NCI-H187 (cell line): ENCODE measurements at places on chromosomes 7 and 10.

- DNase-seq: no peak
Observed at GRCh38 chr7:97844036-97844435, 28.2 kb downstream of the ASNS start.

GRCh38 chr7:36001546-36001945, 151.5 kb upstream of the EEPD1 start:
- no peak for DNase-seq

DNA sequence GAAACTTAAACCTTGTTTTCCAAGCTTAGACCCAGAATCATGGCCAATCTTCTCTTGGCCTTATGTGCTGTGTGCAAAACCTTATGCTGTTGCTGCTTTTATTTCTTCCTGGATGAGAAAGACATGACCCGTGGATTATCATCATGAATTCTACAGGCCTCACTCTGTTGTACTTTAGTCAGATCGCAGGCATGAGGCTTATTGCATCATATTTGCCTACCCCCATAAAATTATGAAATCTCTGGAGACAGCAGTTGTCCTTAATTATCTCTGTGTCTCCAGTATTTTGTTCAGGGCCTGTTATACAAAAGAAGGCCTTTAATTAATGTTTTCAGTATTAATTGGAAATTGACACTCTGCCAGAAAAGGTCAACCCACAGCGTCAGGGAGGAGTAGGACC, 71.6 kb downstream of the PLCE1 start:
- no peak for DNase-seq

GRCh38 chr7:83655951-83656556, 7.1 kb upstream of the SEMA3E start:
- DNase-seq: no peak

GRCh38 chr7:2978408-2978807, 65.3 kb downstream of the CARD11 start:
- no peak for DNase-seq

DNA sequence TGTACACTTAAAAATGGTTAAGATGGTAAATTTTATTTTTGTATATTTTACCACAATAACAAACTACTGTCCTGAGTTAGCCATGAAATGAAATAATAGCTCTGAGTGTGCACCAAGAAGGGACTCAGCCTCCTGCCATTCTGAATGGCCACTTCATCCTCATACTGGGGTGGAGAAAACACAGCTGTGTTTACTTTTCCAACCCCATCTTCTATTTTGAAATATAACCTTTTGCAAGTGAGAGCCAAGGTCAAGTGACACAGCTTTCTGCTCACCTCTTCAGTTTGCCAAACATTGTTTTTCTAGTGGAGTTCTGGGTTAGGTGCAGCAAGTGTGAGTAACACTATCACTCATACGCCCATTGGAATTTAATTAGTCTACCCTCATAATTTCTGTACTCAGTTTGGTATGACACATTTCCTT, 107.4 kb upstream of the GLCCI1 start:
- peak; percentile 71 for DNase-seq

DNA sequence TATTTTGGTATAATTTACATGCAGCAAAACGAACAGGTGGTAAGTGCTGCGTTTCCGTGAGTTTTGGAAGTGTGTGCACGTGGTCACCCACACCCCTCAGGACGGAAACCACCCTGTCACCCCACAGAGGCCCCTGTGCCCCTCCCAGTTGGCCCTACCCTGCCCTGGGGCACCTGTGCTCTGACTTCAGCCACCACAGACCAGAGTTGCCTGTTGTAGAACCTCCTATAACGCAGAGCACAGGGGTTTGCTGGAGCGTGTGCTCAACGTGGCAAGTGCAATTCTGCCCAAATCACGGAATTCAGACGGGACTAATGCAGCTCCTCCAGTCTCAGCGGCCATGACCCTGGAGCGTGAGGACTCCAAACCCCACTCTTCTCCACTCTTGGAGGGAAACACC, 9.6 kb upstream of the CFAP46 start:
- no peak for DNase-seq

GRCh38 chr7:89335490-89335889, 540.0 kb upstream of the TEX47 start:
- no peak for DNase-seq

DNA sequence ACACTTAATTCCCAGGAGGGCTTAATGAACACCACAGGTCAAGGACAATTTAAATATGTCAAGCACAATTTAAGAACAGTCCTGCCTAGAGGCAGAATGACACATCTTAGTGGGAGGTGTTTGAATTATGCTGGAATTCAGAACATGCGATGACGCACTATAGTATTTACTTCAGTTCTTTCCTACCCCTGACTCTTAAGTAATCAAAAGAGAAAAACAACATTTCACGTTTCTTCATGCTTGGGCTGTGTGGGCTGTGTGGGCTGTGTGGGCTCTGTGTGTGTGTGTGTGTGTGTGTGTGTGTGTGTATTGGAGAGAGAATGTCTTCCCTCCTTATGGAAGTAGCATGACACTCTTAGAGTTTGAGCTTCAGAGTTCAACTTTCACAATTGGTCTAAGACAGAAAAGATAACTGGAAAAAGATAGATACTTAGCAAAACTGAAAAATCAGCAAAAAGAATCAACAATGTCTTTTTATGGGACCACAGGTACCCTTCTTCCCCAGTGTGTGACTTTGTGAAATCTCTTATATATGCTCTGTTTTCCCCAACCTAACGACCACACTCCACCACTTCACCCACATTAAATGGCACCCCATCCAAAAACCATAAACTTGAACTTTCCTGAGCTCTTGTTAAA, 33.7 kb upstream of the CABCOCO1 start:
- no peak for DNase-seq

- DNase-seq: no peak
Observed at GRCh38 chr7:38507384-38507783, 123.8 kb downstream of the AMPH start.

- DNase-seq: no peak
Observed at GRCh38 chr10:70258216-70258615, 25.0 kb upstream of the PPA1 start.

- no peak for DNase-seq
Observed at GRCh38 chr10:114181971-114182370, 2.8 kb downstream of the TDRD1 start.

GRCh38 chr7:86282014-86282682, 361.6 kb upstream of the GRM3 start:
- DNase-seq: no peak

DNA sequence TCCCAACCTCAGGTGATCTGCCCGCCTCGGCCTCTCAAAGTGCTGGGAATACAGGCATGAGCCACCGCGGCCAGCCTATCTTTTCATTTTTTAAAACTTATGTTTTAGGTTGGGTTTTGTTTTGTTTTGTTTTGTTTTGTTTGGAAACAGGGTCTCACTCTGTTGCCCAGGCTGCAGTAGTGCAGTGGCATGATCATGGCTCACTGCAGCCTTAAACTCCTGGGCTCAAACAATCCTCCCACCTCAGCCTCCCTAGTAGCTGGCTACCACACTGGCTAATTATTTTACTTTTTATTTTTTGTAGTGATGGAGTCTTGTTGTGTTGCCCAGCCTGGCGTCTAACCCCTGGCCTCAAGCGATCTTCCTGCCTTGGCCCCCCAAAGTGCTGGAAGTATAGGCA, 19.4 kb upstream of the AGFG2 start:
- DNase-seq: no peak

GRCh38 chr10:102777711-102778453, 34.1 kb downstream of the WBP1L start:
- no peak for DNase-seq

- no peak for DNase-seq
Observed at GRCh38 chr7:333393-333764, 43.4 kb downstream of the FOXL3 start.

- DNase-seq: no peak
Observed at GRCh38 chr10:132705173-132705572, 80.8 kb downstream of the NKX6-2 start.

GRCh38 chr10:124100124-124100523, 6.7 kb upstream of the CHST15 start:
- DNase-seq: no peak

- DNase-seq: no peak
Observed at GRCh38 chr10:46523119-46523961, 33.1 kb downstream of the GPRIN2 start.

GRCh38 chr10:119284679-119285096, 77.3 kb downstream of the GRK5 start:
- DNase-seq: no peak

DNA sequence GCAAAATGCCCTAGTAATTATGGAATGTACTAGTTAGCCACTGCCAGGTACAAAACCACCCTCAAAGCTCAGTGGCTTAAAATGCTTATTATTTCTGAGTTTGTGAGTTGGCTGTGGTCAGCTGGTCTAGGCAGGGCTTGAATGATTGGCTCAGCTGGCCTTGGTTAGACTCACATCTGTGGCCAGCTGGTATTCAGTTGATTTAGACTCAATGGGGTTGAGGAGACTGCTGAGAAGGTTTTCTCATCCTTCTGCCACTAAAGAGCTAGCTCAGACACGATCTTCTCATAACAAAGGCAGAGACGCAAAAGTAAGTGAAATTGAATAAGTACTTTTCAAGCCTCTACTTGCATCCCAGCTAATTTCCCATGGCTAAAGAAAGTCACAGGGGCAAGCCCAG, 57.1 kb upstream of the CYP2C18 start:
- no peak for DNase-seq

- DNase-seq: no peak
Observed at GRCh38 chr10:91022390-91022789, 101.5 kb upstream of the ANKRD1 start.

- no peak for DNase-seq
Observed at GRCh38 chr10:15448598-15448997, 77.5 kb upstream of the FAM171A1 start.

- no peak for DNase-seq
Observed at GRCh38 chr10:79431891-79432831, 13.3 kb downstream of the ZCCHC24 start.

DNA sequence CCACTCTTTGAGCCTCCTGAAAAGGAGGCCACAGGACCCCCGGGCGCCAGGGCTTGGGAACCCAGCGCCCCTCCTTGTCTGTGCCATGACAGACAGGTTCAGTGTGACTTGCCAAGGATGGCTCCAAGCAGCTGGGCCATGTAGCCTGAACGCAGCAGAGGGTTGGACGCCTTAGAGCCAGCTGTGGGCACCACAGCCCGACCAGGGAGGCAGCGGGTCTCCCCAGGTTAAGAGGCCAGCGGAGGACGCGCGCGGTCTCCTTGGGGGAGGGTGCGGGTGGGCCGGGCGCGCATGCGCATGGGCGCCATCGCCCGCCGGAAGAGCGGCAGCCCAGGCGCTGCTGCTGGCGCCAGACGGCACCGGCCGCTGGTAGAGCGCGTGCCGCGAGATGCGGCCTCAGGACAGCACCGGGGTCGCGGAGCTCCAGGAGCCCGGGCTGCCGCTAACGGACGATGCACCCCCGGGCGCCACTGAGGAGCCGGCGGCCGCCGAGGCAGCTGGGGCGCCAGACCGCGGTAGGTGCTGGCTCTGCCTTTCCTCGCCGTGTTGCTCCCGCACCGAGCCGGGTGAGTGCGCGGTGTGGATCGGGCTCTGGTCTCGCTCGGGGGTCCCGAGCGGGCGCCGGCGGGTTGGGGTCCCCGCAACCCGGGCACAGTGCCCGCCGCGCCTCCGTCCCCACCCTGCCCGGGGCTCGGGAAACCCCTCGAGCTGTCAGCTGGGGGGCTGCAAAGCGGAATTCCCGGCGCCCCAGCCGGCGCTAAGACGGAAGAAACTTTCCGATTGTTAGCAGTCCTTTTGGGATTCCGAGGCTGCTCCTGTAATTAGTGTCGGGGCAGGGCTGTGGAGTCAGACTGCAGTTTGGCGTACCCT, at the start of gene SLC35G1:
Gene SLC35G1, plus strand, starts transcription at position 333 of the 870 bp plus-strand sequence. Its CDS starts 56 bp downstream, at position 389.
- DNase-seq: peak; percentile 31

- DNase-seq: no peak
Observed at GRCh38 chr7:471191-471865, 48.3 kb downstream of the PDGFA start.

DNA sequence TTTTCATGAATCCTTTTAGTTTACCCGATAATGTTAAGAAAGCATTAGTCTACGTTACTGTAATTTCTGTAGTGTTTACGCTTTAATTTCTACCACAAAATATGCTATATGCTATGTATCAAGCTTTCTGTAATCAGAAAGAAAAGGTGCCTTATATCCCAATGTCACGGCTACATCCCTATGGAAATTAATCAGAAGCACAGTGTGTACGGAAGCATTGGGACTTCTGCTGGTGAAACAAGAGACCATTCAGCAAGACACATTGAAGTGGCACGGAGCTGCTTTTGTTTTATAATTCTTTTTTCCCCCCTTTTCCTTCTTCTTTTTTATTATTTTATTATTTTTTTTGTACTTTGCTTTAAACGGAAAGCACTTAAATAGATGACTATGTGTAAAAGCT, 31.2 kb upstream of the SH2B2 start:
- no peak for DNase-seq

DNA sequence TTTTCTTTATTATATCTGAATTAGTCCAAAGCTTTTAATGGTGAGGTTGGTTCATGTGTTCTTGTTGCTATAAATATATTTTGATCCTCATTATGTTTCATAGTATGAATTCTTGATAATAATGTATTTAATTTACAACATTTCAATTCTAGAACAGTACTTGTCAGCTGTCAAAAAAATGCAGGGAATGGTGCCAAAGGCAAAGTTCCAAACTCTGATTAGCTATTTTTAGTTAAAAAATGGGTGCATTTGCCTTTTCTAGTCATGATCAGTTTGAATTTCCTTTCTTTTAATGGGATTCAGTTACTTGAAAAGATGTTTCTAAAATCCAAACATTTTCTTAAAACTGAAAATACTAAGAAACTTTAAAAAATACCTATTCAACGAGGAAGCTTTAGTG, 49.6 kb downstream of the ANKIB1 start:
- no peak for DNase-seq
